Epithelial cell of prostate (primary cell): ENCODE measurements at places on chromosomes 2 and 18.
A peak's percentile ranks its signal among the peaks of the same experiment; 100 is the strongest.

- DNase-seq: no peak
Observed at GRCh38 chr2:149098701-149099100, 60.2 kb downstream of the LYPD6B start.

- DNase-seq: peak; percentile 24
Observed at GRCh38 chr2:147789720-147790119, 55.1 kb upstream of the ACVR2A start.

GRCh38 chr2:30224151-30224550 is 7.2 kb upstream of the LBH start:
- DNase-seq: no peak

GRCh38 chr2:29475499-29475898 is 360.3 kb downstream of the CLIP4 start:
- DNase-seq: no peak

GRCh38 chr2:73297151-73297559 is 3.8 kb upstream of the EGR4 start:
- no peak for DNase-seq
